ENCODE measurements at places on chromosomes 3 and 15. TPM values are rescaled to one million over a fixed set of nuclear protein-coding genes. Genes with fewer than 3 reads are reported as not detected.
A peak's percentile ranks its signal among the peaks of the same experiment; 100 is the strongest.

DNA sequence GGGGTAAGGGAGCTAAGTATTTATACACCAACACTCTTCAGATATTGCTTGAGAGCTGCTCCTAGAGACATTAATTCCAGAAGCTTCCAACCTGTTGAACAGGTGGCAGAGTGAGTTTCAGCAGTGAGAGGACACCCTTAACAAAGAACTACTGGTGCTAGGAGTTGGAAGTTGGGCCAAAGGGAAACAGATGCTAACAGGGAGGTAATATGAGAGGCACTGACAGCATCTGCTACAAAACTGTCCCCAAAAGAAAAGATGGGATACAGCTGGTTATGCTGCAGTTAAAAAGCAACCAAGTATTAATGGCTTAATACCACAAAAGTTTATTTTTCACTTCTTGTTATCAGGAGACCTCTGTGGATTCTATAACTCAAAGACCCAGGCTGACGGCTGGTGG lies 104.5 kb upstream of the SATB1 start:
- H3K4me3 ChIP-seq = no peak overlapping the region
- H3K36me3 ChIP-seq = no peaks in the 10 kb centered on the region
- H3K27me3 ChIP-seq = no peaks in the 10 kb centered on the region
- H3K27ac ChIP-seq = no peak overlapping the region
- DNase-seq = no peak

DNA sequence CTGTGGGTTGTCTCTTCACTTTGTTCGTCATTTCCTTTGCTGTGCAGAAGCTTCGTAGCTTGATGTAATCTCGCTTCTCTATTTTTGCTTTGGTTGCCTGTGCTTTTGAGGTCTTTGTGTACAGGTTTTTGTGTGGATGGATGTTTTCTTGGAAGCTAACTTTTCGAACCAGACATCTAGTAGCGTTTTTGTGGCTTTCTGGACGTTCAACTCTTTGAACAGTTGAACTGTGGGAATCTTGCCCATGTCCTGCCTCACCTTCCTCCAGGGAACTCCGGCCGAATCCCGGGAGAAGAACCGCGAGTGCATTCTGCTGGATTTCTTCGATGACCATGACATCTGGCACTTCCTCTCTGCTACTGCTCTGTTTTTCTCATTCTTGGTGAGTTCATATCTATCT lies 70.6 kb downstream of the USF3 start:
- no peak overlapping the region for H3K4me3 ChIP-seq
- no peaks in the 10 kb centered on the region for H3K27me3 ChIP-seq
- DNase-seq = no peak
- H3K27ac ChIP-seq = no peak overlapping the region

DNA sequence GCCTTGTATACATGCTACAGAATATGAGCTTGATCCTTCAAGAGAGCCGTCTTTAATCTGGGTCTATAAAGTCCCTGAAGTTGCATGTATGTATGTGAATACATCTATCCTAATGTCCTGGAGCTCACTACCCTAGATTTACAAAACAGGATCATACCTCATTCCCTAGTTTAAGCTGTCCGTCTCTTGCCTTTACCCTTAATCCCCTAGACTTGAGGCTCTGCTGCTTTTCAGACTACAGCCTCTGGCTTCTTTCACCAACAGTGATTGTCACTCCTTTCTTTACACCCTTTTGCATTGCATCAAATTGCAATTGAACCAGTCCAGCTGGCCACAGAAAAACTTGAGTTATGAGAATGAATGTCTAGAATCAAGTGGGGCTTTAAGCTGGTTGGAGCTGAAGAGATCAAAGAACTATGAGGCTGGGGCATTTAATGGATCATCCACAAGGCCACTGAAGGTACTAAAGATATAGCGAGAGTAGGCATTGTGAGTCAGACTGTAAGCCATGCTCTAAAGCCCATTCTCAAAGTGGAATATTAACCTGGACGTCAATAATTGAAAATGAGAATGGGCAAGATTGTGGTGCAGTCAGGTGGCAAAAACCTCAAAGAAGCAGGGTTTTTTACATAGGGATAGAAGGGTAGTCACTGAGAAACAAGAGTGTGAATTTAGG lies 12.3 kb upstream of the PLD1 start:
- no peak overlapping the region for H3K27ac ChIP-seq
- no peak overlapping the region for H3K4me3 ChIP-seq
- no peaks in the 10 kb centered on the region for H3K27me3 ChIP-seq
- no peaks in the 10 kb centered on the region for H3K36me3 ChIP-seq

- no peak overlapping the region for H3K4me3 ChIP-seq
- H3K4me1 ChIP-seq = no peaks in the 10 kb centered on the region
- no peaks in the 10 kb centered on the region for H3K27me3 ChIP-seq
- H3K27ac ChIP-seq = no peak overlapping the region
Measured at GRCh38 chr15:31013863-31014607, 22.6 kb upstream of the MTMR10 start.

DNA sequence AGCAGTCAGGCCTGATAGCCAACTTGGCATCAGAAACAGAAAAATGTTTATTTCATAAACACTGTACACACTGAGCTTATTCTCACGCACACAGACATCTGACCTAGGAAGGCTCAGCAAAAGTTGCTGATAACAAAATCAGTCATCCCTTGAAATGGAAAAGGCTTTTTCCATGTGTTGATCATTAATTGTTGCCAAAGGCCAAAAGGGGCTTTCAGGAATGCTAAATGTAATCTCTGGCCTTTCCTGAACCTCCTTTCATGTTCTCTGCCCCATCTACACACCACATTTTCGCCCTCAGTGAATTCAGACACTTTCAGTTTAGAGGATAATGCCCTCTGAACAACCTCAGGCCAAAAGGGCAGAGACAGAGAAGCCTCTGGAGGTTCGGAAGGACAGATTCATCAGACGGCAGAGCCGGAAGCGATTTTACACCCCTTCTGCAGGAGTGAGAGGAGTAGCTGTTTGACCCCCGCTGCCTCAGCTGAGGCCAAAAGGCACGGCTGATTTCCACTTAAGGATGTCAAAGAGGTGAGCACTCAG lies 14.5 kb downstream of the RTP4 start:
- no peaks in the 10 kb centered on the region for H3K36me3 ChIP-seq
- no peak overlapping the region for H3K4me3 ChIP-seq
- H3K4me1 ChIP-seq = no peaks in the 10 kb centered on the region
- DNase-seq = no peak
- H3K27me3 ChIP-seq = no peaks in the 10 kb centered on the region
- H3K27ac ChIP-seq = no peak overlapping the region

DNA sequence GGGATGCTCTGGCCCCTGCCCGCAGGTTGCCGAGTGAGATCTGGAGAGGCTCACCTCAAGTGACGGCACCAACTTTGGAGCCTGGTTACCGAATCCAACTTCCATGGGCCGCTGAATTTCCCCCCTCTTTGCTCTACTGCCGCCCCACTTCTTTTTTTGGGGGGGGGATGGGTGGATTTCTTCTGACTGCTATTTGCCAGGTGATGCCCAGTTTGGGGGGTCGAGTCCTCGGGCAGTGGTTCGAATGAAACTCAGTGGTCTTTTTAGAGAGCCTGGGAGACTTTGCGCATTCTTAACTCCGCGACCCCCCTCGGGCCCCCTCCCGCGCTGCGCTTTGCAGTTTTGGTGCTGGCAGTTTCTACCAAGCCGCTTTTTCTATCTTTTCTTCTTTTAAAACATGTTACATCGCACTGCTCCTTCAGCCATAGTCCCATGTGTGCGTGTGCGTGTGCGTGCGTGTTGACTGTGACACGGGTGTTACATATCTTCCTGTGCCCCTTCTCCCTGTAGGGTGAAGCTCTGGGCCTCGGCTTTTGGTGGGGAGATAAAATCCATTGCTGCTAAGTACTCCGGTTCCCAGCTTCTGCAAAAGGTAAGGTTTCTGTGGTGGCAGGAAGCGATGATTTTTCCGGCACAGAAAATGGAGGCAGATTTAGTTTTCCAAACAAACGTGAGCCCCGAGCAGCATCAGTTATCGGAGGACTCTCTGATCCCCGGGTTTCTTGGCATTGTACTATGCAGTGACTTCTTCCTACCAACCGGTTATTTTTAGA lies 837 bp downstream of the CACNA2D3 start:
- no peak for DNase-seq
- no peaks in the 10 kb centered on the region for H3K36me3 ChIP-seq
- H3K27me3 ChIP-seq = peaks cover 46% of the 10 kb centered on the region
- H3K4me3 ChIP-seq = no peak overlapping the region
- H3K27ac ChIP-seq = no peak overlapping the region

DNA sequence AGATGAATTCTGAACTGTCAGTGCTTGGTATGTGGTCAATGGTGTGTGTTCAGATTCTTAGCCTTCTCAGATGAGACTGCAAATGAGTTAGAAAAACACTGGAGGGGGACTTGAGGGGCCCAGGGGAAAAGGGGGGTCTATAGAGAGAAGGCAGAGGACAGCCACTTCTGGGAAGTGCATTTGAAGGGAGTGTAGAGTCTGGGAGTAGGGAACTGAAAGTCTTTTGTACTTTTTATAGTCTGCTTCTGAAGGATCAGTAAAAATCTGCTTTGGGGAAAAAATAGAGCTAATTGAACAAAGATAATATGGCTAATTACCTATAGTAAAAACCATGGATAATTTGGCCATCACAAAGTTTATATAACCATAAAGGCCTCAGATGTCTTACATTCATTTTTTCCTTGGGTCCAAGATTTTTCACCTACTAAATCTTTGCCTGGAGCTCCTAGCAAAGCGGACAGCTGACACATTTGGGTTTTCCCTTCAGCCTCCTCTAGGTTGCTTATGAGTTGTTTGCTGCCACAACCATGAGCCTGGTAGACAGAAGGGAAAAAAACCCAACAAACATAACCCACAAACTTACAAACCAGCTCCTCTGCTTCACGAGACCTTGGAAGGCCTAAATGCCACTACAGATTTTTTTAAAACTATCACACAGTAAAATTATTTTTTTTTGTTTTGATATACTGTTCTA lies 48.8 kb downstream of the CD86 start:
- no peaks in the 10 kb centered on the region for H3K27me3 ChIP-seq
- no peak overlapping the region for H3K4me3 ChIP-seq
- no peak overlapping the region for H3K27ac ChIP-seq
- no peaks in the 10 kb centered on the region for H3K36me3 ChIP-seq

- no peak overlapping the region for H3K4me3 ChIP-seq
- H3K4me1 ChIP-seq = no peaks in the 10 kb centered on the region
- H3K27ac ChIP-seq = no peak overlapping the region
- peaks cover 19% of the 10 kb centered on the region for H3K27me3 ChIP-seq
- no peaks in the 10 kb centered on the region for H3K36me3 ChIP-seq
Measured at GRCh38 chr15:69669446-69669845, 216.8 kb downstream of the RPLP1 start.

GRCh38 chr3:120451272-120451761 lies 525 bp upstream of the FSTL1 start:
- peak overlapping the region; percentile 81 for H3K4me3 ChIP-seq
- H3K27ac ChIP-seq = no peak overlapping the region
- H3K4me1 ChIP-seq = peaks cover 18% of the 10 kb centered on the region
- DNase-seq = no peak

GRCh38 chr15:42736178-42736792 lies 643 bp downstream of the CDAN1 start:
- H3K4me3 ChIP-seq = peak overlapping the region; percentile 82
- peak overlapping the region; percentile 88 for H3K27ac ChIP-seq
- H3K36me3 ChIP-seq = peaks cover 39% of the 10 kb centered on the region
- DNase-seq = peak; percentile 27
- H3K4me1 ChIP-seq = peaks cover 6% of the 10 kb centered on the region

GRCh38 chr15:39313467-39313866 lies 267.4 kb upstream of the THBS1 start:
- H3K4me1 ChIP-seq = no peaks in the 10 kb centered on the region
- no peaks in the 10 kb centered on the region for H3K27me3 ChIP-seq
- no peak overlapping the region for H3K27ac ChIP-seq
- no peaks in the 10 kb centered on the region for H3K36me3 ChIP-seq
- H3K4me3 ChIP-seq = no peak overlapping the region

- no peaks in the 10 kb centered on the region for H3K27me3 ChIP-seq
- no peak overlapping the region for H3K4me3 ChIP-seq
- no peak overlapping the region for H3K27ac ChIP-seq
- H3K4me1 ChIP-seq = peaks cover 9% of the 10 kb centered on the region
Measured at GRCh38 chr3:99236576-99236975, 335.1 kb upstream of the DCBLD2 start.

- peak overlapping the region; percentile 43 for H3K27ac ChIP-seq
- no peaks in the 10 kb centered on the region for H3K27me3 ChIP-seq
- H3K36me3 ChIP-seq = peaks cover 7% of the 10 kb centered on the region
- H3K4me1 ChIP-seq = peaks cover 9% of the 10 kb centered on the region
- H3K4me3 ChIP-seq = no peak overlapping the region
- DNase-seq = peak; percentile 40
Measured at GRCh38 chr3:185630182-185630622, 44.1 kb downstream of the SENP2 start.

DNA sequence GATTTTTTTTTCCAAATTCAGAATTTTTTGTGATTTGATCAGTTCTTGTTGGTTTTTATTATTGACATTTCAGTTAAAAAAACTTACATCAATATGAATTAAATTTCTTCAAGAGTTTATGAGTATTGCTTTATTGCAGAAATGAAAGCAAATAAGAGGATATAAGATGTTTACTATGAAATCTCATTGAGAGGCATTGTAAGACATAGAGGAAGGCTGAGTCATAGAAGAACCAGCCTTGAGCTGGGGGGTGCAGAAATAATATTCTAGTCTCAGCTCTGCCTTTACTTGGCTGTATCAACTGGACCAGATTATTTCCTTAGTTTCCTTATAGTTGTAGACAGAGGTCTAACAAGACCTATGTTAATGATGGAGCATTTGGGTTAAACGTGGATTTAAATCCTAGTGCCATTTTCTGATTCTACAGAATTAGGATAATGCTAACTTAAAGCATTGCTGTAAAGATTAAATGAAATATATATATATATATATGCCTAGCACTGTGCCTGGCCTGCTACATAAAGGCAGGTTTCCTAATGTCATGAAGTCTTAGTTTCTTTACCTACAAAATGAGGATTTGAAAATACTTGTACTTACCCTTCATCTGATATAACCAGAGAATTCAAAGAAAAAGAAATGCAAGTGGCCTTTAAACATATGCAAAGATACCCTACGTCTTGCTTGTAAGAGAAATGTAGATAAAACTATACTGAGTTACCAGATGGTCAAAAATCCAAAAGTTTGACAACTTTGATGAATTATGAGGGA lies 7.3 kb downstream of the FAM98B start:
- H3K36me3 ChIP-seq = no peaks in the 10 kb centered on the region
- H3K27ac ChIP-seq = no peak overlapping the region
- H3K4me1 ChIP-seq = no peaks in the 10 kb centered on the region
- no peak overlapping the region for H3K4me3 ChIP-seq
- no peak for DNase-seq

The CAV3 gene
- total RNA-seq = not detected

The ECT2 gene
- total RNA-seq = 98.5 TPM

The MB21D2 gene
- 6.1 TPM for total RNA-seq

The CAND2 gene
- 8.2 TPM for total RNA-seq

The IL20RB gene
- total RNA-seq = 4.2 TPM

The INTS14 gene
- total RNA-seq = 38.0 TPM

The TICRR gene
- total RNA-seq = 55.7 TPM

The NRG4 gene
- total RNA-seq = not detected

The SLC22A13 gene
- 1.1 TPM for total RNA-seq

Data from A673 (cell line).